Midbrain (tissue), 1 donor: ENCODE measurements at places on chromosomes 1 and 21.
A peak's percentile ranks its signal among the peaks of the same experiment; 100 is the strongest.

- no peak for DNase-seq
Observed at GRCh38 chr21:38183961-38184360, 72.8 kb upstream of the KCNJ15 start.

- peak; percentile 82 for DNase-seq
Observed at GRCh38 chr1:165073185-165074007, 283.1 kb downstream of the LMX1A start.

- DNase-seq: no peak
Observed at GRCh38 chr1:207393610-207394009, 60.5 kb upstream of the CR2 start.

- DNase-seq: peak; percentile 86
Observed at GRCh38 chr1:15180189-15180588, 26.6 kb downstream of the TMEM51 start.

- DNase-seq: no peak
Observed at GRCh38 chr1:75630004-75630594, 19.2 kb upstream of the SLC44A5 start.
